ENCODE measurements at places on chromosomes 11 and 22. TPM values are rescaled to one million over a fixed set of nuclear protein-coding genes. Genes with fewer than 3 reads are reported as not detected.

GRCh38 chr22:21446827-21447690 lies 20.1 kb upstream of the TMEM191C start:
- H3K36me3 ChIP-seq = peaks cover 35% of the 10 kb centered on the region
- no peak overlapping the region for H3K27ac ChIP-seq
- no peaks in the 10 kb centered on the region for H3K27me3 ChIP-seq
- H3K4me1 ChIP-seq = no peaks in the 10 kb centered on the region

- no peak overlapping the region for H3K27ac ChIP-seq
- H3K27me3 ChIP-seq = no peaks in the 10 kb centered on the region
- H3K4me3 ChIP-seq = no peak overlapping the region
Observed at GRCh38 chr11:862081-862661, 19.5 kb downstream of the TSPAN4 start.

GRCh38 chr22:44459551-44459950 lies 38.5 kb downstream of the RTL6 start:
- H3K4me3 ChIP-seq = no peak overlapping the region
- no peak for DNase-seq
- H3K4me1 ChIP-seq = no peaks in the 10 kb centered on the region
- no peaks in the 10 kb centered on the region for H3K36me3 ChIP-seq
- H3K27me3 ChIP-seq = peaks cover 5% of the 10 kb centered on the region
- H3K27ac ChIP-seq = no peak overlapping the region

DNA sequence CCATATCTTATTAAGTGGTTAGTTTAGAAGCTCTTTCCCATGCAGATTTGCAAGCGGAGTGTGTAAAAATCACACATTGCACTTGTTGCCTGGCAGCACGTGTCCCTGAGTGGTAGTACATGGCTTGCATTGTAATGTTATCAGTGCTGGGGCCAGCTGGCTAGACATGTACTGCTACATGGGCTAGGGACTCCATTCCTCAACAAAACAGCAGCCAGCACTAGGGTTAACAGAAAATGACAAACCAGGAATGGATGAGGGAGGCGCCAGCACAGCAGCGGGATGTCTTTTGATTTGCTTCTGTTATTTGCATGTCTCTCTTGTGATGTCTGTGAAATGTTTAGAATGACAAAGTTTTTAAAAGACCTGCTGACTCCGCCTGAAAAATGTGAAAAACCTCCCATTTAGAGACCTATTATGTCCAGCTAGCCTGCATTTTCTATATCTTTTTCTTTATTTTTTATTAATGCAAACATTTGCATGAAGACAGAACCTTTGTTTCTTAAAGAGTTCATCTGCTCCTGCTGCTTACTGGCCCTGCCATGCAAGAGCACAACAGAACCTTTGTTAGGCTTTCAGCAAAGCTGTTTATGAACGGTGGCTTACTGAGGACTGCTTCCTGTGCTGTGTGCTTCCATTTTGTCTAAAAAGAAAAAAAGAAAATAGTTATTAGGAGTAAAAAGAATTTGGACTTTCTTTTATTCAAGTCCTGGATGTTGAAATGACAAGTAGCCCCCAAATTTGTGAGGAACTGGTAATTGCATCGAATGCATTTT lies 40.7 kb downstream of the CSTPP1 start:
- no peak overlapping the region for H3K27ac ChIP-seq
- DNase-seq = no peak
- H3K4me1 ChIP-seq = peaks cover 3% of the 10 kb centered on the region
- H3K4me3 ChIP-seq = no peak overlapping the region
- H3K27me3 ChIP-seq = no peaks in the 10 kb centered on the region

DNA sequence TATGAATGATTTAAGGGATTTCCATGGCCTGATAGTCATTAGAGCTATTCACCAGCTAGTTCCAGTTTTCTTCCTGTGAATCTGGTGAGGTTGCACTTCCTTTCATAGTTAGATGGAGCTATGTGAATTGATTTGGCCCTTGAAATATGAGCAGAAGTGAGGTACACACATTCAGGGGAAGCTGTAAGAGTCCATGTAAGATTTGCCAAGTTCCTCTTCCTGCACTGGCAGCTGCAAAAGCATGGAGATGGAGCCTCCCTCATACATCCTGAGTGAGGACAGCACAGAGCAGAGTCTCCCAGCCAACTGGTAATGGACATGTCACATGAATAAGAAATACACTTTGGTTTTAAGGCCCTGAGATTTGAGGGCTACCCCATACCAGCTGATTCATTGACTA lies 111.7 kb downstream of the CD44 start:
- H3K4me1 ChIP-seq = peaks cover 8% of the 10 kb centered on the region
- H3K27me3 ChIP-seq = no peaks in the 10 kb centered on the region
- H3K4me3 ChIP-seq = no peak overlapping the region
- H3K36me3 ChIP-seq = no peaks in the 10 kb centered on the region

GRCh38 chr11:111632516-111633220 lies 30.4 kb downstream of the SIK2 start:
- no peak for DNase-seq
- no peaks in the 10 kb centered on the region for H3K27me3 ChIP-seq
- peak overlapping the region; percentile 1 for H3K27ac ChIP-seq
- H3K4me3 ChIP-seq = no peak overlapping the region
- H3K4me1 ChIP-seq = peaks cover 39% of the 10 kb centered on the region

- no peak for DNase-seq
- peaks cover 43% of the 10 kb centered on the region for H3K27me3 ChIP-seq
- H3K4me1 ChIP-seq = peaks cover 34% of the 10 kb centered on the region
- H3K27ac ChIP-seq = no peak overlapping the region
Observed at GRCh38 chr11:19243613-19244012, 2.9 kb upstream of the E2F8 start.

The ADM2 gene
- total RNA-seq = 1.5 TPM

The LGR4 gene
- 7.5 TPM for total RNA-seq

Measured in lower lobe of right lung (tissue), 2 donors.